Ureter (tissue), 1 donor: ENCODE measurements at places on chromosomes 2 and 18.

DNA sequence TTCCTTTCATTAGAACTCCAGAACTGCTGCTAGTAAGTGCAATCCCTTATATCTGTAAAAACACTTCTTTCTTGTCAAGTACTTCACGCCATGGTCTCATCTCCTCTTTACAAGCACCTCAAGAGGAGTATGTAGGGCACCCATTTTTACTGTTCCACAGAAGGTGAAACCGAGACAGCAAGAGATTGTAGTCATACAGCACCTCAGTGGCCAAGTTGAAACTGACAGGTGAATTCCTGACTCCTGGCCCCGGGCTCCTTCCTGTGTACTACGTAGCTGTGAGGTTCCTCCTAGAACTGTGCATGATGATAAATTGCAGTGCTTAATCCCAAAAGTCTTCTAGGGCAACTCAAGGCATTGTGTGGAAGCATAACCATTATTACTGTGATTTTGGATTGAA, 131.5 kb upstream of the MEIS1 start:
- no peak for DNase-seq

DNA sequence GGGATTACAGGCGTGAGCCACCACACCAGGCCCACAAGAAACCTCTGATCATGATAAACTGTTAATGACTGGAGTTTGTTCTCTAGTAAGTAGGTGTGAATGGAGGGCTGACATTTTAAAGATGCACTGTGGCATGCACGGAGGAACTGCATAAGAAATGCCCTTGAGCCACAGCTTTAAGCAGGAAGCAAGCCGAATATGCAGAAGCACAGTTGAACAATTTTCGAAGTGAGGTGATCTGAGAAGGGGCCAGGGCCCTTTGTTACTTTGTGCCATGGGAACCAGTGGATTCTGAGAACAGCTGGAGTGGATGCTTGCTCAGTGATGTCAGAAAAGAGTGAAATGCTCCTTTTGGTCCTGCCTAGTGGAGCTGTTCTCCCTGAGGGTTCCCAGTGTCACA, 16.3 kb downstream of the FECH start:
- DNase-seq, result no peak

DNA sequence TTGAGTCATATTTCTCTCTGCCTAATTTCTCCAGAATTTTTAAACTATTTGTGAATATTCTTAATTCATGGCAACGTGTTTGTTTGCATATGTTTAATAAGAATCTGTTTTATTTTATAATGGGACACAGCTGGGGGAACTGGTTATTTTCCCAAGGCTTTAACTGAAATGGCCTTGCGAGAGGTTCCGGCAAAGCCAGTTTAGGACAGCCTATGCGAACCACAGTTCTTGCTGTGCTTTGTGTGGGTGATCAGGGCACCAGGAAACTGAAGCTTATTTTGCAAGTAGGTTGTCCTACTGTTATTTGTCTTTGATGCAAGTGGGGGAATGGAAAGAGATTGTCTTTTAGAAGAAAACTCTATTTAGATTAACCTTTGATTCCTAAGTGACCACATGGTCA, 6.5 kb downstream of the ANKMY1 start:
- no peak for DNase-seq

GRCh38 chr2:28895189-28895893, 874 bp downstream of the WDR43 start:
- peak; percentile 58 for DNase-seq

DNA sequence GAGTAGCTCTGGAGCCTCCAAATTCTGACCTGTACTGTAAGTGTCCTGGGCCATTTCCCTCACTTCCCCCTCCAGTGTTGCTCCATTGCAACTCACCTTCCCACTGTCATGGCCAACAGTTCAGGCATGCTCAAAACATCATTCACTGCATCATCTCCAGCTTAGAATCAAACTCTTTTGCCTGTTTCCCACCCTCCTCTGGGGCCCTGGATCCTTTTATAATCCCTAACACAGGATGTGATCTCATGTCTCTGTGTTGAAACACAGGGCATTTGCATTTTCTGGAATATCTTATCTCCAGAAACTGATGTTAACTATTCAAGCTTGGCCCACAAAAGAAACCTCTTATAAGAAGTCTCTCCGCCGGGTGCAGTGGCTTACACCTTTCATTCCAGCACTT, 3.0 kb downstream of the DPP4 start:
- no peak for DNase-seq

DNA sequence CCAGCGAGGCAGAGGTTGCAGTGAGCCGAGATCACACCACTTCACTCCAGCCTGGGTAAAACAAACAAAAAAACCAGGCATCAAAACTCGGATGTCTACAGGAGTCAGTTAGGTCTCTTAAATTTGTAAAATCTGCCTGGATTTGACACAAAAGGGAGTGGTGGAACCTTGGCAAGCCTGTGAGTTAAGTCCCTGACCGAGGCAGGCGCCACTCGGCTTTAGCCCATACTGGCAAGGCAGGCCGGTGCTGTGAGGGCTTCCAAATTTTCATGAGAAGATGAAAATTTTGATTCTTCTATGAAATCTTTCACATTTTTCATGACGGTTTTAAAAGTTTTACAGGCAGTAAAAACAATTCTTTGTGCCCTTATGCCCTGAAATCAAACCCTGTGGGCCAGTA, 165.8 kb downstream of the FMNL2 start:
- no peak for DNase-seq

DNA sequence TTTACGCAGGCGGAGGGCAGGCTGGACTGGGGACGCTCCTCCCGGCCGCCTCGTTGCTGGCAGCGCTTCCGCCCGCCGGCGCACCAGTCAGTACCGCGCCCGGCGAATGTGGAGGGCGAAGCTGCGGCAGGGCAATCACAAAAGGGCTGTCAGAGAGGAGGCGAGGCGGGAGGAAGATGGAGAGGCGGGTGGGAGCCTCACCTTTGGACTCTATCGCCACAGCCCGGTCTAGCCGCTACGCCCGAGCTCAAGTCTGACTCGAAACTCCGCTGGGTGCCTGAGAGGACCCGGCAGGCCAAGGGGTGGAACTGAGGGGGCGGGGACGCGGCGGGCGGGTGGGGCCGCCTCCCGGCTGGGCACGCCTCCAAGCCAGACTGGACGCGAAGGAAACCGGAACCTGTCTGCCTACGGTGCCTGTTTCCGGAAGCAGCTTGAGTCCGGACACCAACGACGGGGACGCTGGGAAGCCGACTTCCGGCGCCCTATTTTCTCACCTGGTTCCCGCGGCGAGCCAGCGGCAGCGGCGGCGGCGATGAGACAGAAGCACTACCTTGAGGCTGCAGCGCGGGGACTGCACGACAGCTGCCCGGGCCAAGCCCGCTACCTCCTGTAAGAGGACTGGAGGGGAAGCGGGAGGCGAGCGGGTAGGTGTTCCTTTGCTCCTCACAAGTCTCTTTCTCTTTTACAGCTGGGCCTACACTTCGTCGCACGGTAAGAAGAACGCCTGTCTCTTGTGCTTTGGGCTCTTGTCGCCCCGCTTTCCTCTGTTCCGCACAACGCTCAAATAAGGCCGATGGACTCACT, at the start of gene RMP24:
Gene RMP24 (plus strand): TSS at position 483 of the 804 bp plus-strand sequence.
- DNase-seq, result peak; percentile 96

GRCh38 chr2:13110825-13111224, 394.1 kb downstream of the TRIB2 start:
- DNase-seq, result no peak

DNA sequence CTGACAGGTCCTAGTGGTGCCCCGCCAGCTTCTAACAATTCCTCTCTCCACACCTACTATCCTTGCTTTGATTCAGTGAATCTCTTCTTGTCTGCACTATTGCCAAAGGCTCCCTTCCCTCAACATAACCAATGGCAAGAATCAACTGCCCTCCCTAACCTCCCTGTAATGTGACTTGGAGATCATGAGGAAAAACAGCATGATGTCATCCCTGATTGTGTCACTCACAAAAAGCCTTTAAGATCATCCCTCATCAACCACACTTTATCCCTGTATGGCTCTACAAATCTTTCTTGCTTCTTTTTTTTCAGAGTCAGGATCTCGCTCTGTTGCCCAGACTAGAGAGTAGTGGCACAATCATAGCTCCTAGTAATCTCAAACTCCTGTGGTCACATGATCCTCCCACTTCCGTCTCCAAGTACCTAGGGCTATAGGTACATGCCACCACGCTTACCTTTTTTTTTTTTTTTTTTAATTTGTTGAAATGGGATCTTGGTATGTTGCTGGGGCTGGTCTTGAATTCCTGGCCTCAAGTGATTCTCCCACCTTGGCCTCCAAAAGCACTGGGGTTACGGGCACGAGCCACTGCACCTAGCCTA, 19.7 kb downstream of the SAP130 start:
- no peak for DNase-seq

DNA sequence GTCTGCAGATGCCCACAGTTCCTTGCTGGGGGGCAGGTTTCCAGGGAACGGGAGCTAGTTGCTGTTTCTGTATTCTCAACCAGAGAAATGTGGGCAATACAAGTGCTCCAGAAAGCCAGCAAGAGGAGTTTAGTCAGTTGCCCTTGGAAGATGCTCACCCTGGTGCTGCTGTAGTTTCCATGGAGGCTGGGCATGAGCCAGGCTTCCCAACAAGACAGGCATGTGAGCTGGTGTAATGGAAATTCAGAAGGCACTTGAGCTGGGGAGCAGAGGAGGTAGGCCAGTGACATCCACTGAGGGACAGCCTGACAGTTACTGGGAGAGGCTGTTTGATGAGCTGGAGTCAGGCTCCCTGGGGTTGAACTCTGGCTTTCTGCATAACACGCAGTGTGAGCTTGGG, 7.7 kb downstream of the HK2 start:
- DNase-seq, result no peak

DNA sequence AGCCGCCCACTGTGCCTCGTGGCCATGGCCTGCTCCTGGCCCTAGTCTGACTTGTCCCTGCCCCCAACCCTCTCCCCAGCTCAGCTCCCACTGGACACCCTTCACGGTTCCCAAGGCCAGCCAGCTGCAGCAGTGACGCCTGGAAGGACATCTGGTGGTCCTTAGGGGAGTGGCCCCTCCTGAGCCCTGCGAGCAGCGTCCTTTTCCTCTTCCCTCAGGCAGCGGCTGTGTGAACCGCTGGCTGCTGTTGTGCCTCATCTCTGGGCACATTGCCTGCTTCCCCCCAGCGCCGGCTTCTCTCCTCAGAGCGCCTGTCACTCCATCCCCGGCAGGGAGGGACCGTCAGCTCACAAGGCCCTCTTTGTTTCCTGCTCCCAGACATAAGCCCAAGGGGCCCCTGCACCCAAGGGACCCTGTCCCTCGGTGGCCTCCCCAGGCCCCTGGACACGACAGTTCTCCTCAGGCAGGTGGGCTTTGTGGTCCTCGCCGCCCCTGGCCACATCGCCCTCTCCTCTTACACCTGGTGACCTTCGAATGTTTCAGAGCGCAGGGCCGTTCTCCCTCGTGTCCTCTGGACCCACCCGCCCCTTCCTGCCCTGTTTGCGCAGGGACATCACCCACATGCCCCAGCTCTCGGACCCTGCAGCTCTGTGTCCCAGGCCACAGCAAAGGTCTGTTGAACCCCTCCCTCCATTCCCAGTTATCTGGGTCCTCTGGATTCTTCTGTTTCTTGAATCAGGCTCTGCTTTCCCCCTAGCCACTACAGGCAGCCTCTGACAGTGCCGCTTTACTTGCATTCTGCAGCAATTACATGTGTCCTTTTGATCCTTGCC, 35.8 kb downstream of the ANO7 start:
- no peak for DNase-seq

- no peak for DNase-seq
These were observed 56.9 kb downstream of the LIMS1 start for GRCh38 chr2:108591163-108591562.

- no peak for DNase-seq
These were observed 62.9 kb upstream of the POU3F3 start for GRCh38 chr2:104790901-104791495.

DNA sequence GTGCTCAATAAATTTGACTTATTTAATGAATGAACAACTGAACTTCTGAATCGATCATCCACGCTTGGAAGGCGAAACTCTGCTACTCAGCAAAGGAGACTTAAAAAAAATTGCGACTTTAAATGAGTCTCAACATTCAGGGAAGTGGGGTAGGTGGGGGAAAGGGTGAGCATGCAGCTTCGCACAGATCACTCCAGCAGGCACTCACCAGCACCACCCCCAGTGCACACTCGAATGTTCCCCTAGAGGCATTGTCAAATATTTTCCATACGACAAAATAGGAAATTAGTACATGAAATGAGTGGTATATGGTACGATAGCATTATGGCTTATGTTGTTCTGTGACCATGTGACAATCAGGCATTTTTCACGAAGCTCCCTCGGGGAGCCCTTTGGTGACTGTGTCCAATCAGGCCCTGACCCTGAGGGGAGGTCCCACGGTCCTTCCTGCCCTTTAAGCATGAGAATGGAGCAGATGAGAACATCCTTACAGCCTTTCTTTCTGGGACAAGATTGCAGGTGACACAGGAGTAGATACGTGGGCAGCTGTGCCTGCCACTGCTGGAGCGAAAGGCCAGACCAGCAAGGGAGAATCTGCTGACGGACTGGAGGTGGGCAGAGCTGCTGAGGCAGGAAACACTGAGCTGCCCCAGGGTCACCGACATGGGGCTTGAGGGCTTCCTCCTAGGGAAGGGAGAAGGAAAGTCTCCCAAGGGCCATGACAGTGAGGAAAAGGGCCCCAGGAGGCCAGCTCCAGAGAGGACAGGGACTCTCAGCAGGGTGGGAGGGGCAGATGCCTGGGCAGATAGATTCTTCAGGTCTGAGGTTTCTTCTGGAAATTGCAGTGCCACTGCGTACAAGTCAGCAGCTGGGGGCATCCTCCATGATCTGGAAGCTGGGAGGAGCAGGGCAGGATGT, 101.3 kb upstream of the ID2 start:
- no peak for DNase-seq

DNA sequence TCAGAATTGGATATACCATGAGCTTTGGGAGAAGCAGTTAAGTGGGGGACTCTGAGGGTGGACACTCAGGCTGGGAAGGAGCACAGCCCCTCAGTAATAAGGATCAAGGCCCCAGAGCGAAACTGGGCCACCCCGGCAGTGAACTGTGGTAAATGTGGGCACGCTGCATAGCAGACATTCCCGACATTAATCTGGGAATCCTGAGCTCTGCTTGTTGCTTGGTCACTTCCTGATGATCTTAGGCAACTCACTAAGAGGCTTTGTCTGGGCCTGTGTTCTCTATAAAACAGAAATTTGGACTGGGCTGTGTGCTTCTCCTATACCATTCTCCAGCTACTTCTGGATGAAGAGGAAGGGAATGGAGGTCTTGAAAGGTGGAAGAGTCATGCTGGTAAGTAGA, 4.8 kb downstream of the TGFBRAP1 start:
- DNase-seq, result no peak

DNA sequence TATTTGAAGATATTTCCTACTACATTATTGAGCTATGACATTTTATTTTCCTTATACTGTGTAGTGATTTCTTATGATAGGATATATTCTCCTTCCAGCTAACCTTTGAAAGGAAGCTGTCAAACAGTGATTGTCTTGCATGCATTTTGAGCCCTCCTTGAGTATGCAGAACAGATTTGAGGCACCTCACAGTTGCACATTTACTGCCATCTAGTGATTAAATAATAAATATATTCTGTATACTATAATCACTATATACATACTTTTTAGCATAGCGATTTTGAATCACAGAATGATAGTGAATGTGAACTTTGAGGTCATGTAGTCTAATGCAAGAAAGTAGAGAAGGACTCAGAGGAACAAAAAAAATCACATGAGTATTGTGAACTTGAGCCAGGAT, 268.4 kb upstream of the CDH19 start:
- DNase-seq, result no peak
